ENCODE measurements at places on chromosomes 13 and 19.

DNA sequence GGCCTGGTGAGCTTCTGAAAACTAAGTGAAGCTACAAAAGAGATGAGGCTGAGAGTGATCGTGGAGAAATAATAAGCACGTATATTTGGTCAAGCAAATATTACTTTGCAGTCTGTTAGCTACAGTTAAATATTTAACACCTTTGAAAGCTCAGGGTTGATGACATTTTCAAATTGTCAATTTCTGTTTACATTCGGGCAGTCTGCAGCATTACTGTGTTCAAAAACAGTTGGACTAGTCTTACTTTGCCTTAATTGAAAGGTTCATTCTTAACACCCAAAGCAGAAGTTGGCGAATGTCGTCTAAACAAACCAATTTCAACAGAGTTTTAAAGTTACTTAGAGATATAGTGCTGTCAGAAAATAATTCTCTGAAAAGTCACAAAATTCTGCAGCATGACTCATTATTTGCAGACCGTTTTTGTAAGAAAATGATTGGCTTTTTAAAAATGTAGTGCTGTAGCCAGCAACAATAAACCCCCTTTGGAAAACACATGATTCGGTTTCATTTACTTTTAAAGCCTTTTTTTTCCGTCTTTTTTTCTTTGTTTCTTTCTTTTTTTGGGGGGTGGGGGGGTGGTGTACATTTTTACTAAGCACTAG lies 549.0 kb downstream of the GPC6 start:
- DNase-seq, result peak; percentile 70

DNA sequence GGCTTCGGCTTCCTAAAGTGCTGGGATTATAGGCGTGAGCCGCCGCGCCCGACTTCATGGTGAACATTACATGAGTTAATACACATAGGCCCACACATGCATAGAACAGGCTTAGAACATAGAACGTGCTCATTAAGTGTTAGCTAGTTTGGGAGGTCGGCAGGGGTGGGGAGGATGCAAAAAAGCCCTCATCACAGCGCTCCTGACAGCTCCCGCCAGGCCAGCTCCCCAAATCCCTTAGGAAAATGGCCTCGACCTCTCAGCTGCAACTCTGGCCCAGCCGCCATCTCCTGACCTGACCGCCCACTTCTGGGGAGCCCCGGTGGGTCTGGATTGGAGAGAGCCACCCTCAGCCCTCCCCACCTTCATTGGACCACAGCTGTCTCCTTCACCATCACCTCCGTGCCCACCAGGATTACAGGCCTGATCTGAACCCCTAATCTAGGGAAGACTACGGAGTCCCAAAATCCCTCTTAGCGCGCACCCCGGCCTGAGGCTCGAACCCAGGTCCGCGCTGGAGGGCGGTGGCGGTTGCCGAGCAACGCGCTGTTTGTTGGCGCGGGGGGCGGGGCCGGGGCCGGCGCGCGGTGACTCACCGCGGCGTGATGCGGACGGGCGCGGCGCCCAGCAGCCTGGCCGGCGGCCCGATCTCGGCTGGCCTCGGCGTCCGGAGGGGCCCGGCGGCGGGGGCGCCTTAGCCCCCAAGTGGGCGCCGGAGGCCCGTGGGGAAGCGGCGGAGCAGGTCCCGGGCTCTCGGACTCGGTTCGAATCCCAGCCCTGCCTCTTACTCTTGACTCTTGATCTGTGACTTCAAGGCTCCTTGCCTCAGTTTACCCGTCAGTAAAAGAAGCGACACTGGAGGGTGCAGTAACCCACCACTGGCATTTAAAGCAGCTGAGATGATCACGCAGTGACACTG lies 26.7 kb upstream of the NANOS3 start:
- peak; percentile 97 for DNase-seq

GRCh38 chr13:105165449-105166125 lies 1369.9 kb downstream of the EFNB2 start:
- no peak for DNase-seq

DNA sequence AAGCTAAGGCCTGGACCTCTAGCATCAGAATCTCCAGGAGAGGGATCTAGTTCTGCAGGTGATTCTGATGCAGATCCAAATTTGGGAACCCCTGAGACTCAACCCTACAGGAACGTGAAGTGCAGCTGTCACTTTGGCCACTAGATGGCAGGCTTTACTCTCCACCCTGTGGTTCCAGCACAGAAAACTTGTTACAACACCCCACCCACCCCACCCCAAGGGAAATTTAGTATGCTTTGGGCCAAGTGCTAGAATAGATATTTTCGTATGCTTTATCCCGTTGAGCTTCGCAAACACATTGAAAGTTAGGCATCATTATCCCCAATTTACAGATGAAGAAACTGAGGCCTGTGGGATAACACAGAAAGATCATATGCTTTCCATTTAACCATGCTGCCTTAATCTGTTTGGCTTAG lies 232.0 kb downstream of the B3GLCT start:
- peak; percentile 60 for DNase-seq

DNA sequence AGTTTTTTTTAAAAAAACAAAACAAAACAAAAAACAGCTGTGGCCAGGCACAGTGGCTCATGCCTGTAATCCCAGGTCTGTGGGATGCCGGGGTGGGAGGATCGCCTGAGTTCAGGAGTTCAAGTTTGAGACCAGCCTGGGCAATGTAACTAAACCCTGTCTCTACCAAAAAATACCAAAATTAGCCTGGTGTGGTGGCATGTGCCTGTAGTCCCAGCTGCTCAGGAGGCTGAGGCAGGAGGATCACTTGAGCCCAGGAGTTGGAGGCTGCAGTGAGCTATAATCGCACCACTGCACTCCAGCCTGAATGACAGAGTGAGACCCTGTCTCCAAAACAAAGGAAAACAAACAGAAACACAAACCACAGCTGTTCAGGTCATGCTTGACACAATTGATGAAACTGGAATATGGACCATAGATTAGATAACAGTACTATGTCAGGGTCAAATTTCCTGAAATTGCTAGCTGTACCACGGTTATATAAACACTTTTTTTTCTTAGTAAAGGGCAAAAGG lies 6.9 kb upstream of the ANGPTL4 start:
- DNase-seq, result no peak

GRCh38 chr19:49335071-49335783 lies at the start of gene CD37:
CD37 (plus strand) TSS chr19:49335406; CDS start chr19:49335541, 135 bp downstream.
- no peak for DNase-seq

DNA sequence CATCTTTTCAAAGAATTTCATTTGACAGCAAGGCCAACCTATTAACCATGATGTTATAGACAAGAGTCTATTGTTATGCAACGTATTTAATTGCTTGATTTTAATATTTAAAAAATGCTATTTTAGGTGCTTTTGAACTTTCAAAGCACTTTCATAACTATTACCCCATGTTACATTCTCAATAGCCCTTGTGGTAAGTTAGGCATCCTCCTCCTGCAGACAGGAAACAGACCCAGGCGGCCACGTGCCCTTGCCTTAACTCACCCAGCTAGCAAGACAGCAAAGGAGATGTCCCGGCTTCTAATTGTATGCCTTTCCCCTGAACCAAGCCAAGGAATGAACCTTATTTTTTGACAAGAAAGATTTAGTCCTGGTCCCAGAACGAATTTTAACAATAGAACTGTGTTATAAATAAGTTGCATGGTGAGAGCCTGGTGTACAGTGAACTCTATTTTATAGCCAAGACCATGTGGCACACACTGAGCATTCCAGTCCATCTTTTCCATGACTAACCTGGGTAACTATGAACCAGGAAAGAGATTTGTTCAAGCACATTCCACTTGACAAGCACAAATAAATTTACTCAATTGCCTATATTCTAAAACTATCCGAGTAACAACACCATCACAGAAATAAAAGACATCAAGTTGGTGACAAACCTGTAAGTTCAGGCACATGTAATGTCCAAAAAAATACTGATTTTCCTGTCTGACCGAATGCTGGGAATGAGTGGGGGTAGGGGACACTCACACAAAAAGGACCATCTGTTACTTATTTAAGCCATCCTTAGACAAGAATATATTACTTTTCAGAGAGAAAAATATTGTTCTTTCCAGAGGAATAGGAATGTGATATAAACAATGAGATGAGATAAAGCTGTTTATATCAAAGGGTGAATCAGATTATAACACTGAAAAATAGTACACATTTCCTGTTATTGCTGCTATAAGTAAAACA lies 163.0 kb downstream of the EFNB2 start:
- DNase-seq, result peak; percentile 76

DNA sequence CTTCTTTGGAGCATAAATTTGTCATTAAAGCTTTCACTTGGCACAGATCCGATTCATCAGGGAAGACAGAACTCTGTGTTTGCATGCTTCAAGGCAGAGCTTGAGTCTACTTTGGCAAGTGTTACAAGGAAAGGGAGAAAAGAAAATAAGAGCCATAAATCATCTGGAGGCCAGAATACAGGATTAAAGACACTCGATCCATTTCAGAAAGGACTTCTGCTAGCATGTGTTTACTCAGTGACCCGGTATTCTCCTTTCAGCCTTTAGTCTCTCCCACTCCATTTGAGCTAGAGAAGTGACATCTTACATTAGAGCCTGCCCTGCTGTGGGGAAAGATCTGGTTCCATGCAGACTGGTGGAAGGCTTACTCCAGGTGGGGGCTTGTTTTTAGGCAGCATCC lies 306.4 kb downstream of the KLF5 start:
- peak; percentile 16 for DNase-seq

GRCh38 chr13:89883893-89884448 lies 1463.5 kb upstream of the MIR17HG start:
- DNase-seq, result no peak

- no peak for DNase-seq
Measured at GRCh38 chr13:77599351-77599750, 63.8 kb downstream of the SCEL start.

GRCh38 chr13:26495750-26496149 lies 61.7 kb upstream of the WASF3 start:
- no peak for DNase-seq

GRCh38 chr13:110327051-110327721 lies 20.1 kb downstream of the COL4A2 start:
- peak; percentile 91 for DNase-seq

GRCh38 chr13:99980824-99981734 lies 505 bp upstream of the ZIC2 start:
- DNase-seq, result peak; percentile 91

- DNase-seq, result peak; percentile 13
Measured at GRCh38 chr19:41753159-41753558, 2.2 kb upstream of the CEACAM6 start.

DNA sequence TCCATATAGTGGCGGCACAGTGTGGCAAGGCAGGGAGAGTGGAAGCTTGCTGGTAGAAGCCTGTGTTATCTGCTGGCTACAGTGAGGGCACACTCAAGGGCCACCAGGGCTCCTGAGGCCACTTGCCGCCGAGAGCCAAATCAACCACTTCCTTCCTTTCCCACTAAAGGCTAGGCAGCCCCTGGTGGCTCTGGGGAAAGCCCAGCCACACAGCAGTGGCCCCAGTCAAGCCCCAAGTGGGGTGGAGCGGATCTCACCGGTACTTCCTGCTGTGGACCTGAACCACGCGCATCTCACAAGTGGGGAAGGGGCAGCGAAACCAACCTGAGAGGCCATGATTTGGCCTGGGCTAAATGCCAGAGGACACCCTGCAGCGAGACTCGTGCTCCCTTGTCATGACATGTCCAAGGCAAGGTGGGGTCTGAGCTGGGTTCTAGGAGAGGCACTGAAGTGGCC lies 21.9 kb upstream of the SLC35E1 start:
- DNase-seq, result no peak

DNA sequence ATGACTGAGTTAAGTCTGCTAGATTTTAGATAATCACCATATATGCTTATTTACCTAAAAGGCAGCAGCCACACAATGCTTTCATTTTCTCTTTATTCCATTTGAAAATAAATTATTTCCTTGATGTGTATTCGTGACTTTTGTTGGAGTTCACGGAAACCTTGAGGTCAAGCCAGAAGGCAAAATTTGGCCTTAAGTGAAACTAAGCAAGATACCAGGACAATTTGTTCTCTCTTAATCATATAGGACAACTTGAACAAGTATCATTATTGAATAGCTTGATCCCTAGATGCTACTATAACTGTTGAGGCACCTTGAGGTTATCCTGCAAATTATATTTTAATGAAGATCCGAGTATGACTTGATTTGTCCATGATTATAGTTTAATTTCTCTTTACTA lies 429.2 kb upstream of the DACH1 start:
- DNase-seq, result no peak

DNA sequence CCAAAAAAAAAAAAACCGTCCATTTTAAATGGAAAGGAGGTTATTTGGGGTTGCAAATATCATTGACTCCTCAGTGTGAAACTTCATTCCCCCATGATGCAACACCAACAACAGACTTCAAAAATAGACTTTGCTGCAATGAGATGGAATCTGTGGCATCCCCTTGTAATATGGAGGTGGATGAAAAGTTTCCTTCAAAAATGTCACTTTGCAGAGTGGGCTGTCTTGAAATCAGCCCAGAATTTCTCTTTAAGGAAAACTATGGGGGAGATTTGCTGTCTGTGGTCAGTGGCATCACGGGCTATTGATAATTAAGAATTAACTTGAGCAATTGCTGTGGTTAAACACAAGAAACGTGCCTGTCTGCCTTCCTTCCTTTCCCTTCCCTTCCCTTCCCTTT lies 1.5 kb downstream of the GPR18 start:
- peak; percentile 52 for DNase-seq

- DNase-seq, result no peak
Measured at GRCh38 chr13:39556866-39557265, 46.1 kb downstream of the LHFPL6 start.

GRCh38 chr13:111877906-111878305 lies 189.0 kb upstream of the SOX1 start:
- no peak for DNase-seq

DNA sequence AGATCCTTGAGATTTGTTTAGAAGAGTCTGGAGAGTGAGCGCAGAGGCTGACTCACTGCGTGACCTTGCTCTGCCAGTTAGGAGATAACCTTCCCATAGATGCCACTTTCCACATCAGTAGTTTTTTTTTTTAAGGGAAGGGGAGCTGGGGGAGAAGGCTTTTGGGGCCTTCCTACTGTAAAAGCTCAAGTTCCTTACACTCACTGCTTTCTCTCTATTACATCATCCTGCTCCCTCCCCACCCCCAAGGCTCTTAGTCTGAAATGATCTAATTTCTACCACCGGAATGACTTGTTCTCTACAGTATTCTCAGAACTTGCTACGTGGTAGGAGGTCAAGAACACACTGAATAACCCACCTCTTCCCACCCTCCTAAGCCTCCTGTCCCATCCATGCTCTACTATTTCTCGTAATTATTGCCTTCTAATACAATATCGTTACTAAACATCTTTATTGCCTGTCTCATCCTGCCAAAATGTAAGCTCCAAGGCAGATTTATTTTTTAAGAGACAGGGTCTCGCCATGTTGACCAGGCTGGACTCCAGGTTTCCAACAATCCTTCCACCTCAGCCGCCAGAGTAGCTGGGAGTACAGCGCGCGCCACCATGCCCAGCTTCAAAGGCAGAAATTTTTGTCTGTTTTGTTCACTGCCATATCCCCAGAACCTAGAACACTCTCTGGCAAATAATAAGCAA lies 1.2 kb downstream of the LONP1 start:
- peak; percentile 70 for DNase-seq

GRCh38 chr19:23526302-23526701 lies 131.0 kb upstream of the ZNF91 start:
- no peak for DNase-seq
